Activated CD8-positive, alpha-beta memory T cell treated with anti-CD3 and anti-CD28 coated beads for 4 hours (primary cell): ENCODE measurements at places on chromosomes 11 and 22.

- DNase-seq = no peak
Observed at GRCh38 chr22:23278883-23279675, 98.8 kb downstream of the BCR start.

GRCh38 chr22:50471197-50471847, 3.5 kb downstream of the SBF1 start:
- DNase-seq = no peak

GRCh38 chr11:26951809-26952515, 42.0 kb upstream of the FIBIN start:
- no peak for DNase-seq

DNA sequence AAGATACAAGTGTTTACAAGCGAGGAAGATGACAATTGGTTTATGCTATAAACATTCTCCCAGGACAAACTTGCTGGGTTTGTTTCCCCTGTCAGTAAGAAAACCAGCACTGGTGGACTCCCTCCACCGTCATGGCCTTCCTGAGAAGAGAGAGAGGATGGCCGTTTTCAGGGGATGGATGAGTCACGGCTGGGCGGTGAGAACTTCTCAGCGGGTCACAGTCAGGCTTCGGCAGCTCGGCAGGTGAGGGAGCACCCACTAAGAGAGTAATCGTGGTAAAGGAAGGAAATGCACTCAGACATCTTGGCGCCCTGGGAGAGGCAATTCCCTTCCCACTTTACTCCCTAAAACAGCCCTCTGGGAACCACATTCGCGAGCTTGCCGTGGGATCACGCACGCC, 83.9 kb downstream of the NCAM1 start:
- DNase-seq = no peak

- DNase-seq = no peak
Observed at GRCh38 chr22:23158516-23159290, 13.4 kb downstream of the RAB36 start.

DNA sequence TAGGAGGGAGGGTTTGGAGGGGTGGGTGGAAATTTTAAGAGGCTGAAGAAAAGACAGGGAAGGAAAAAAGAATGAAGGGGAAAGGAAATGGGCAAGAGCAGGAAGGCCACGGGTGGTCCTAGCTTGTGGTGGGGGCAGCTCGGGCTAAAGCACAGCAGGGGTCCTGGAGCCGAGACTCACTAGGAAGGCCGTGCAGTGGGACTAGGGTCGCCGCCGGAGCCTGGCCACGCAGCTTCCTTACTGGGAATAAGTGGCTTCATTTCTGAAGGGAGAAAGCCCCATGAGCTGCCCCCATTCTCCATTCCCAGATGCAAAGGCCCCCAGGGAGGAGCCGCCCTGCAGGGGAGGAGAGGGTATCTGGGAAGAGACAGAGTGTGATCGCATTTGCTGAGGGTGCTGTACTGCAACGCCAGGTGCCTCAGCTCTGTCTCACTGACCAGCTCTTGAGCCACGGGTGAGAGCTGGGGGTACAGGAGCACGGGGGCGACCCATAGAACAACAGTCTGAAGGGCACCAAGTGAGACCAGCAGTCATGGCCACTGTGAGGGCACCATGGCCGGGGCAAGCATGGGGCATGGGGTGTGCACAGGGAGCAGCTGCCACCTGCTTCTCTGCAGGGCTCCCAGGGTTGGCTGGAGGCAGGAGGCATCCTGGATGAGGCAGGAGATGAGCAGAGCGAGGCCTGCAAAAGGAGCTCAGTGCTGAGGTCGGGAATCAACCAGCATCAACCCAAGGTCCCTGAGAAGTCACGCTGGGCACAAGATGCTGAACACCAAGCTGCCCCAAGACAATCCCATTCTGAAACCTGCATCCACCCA, 11.6 kb downstream of the TOP3B start:
- DNase-seq = no peak

DNA sequence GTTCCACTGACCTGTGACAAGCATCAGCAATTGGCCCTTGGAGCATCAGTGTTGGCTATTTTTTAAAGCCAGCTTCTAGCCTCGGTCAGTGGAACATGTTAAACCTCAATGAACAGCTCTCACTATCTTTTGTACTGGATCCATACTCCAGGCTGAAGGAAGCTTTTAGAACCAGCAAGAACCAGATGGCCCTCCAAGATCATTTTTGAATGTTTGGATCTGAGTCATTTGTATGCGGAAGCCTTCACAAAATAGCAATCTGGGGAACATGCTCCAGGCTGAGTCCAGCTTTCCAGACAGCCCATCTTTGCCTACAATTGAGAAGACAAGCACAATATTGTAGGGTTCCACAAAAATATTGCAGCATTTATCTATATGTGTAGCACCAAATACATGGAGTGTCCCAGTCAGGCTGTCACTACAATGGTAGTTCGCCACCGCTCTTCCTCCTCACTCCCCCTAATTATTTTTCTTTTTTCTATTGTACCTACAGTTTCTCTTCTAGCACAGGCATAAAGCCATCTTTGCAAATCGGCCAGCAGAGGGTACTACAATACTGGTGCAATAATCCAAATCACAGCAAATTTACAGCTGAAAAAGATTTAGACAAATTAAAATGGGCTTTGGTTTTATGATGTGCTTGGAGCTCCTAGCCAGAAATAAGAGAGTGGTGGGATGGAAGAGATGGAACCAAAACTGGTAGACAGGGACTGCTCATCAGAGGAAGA, 177.4 kb upstream of the BLID start:
- DNase-seq = no peak

DNA sequence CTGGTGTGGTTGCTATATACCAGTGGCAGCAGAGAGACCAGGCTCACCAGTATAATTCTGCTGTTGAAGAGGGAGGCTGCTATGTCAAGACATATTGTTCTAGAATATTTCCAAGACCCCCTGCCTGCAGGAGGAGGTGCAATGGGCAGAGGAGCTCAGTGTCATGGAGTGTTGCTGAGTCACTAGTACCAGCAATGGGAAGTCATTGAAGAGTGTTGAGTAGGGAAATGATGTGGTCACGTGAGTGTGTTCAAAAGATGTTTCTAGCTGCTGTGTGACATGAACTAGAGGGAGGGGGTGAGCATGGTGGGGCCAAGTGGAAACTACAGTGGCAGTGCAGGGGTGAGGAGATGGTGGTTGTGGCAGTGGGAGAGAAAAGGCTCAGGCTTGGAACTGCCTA, 76.3 kb upstream of the BIRC3 start:
- no peak for DNase-seq

DNA sequence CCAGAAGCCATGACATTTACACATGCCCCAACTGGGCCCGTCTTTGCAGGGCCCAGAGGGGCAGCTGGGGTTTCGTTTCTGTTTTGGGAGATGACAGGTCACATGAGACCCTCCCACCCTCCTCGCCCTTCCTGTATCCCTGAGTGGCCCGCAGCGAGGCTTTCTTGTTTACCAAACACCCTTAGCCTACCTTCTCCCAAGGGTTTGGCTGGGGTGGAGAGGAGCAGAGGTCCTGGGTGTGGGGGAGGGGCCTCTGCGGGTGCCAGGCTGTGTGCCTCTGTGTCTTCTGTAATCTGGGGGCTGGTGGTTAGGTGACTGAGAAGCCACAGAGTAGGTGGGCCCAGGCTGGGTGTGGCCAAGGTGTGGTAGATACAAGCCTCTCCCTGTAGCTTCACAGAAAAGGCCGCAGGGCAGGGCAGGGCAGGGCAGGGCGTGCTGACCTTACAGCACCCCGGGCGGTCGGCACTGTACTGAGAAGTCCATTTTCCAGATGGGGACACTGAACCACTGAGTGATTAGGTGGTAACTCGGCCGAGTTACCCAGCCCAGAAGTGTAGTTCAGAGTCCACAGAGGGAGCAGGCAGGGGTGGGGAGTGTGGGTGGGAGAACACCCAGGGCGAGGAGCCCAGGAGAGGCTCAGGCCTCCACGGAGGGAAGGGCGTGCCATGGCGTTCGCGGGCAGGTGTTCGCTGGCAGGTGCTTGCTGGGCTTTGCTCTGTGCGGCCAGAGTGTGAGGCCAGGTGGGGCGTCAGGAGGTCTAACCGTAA, 8.7 kb downstream of the PRR5 start:
- DNase-seq = peak; percentile 39

- DNase-seq = no peak
Observed at GRCh38 chr11:10398525-10398924, 56.5 kb upstream of the AMPD3 start.

GRCh38 chr22:46992121-46992731, 229.8 kb downstream of the TBC1D22A start:
- DNase-seq = no peak

GRCh38 chr22:50136581-50137015, 33.9 kb upstream of the PANX2 start:
- no peak for DNase-seq

DNA sequence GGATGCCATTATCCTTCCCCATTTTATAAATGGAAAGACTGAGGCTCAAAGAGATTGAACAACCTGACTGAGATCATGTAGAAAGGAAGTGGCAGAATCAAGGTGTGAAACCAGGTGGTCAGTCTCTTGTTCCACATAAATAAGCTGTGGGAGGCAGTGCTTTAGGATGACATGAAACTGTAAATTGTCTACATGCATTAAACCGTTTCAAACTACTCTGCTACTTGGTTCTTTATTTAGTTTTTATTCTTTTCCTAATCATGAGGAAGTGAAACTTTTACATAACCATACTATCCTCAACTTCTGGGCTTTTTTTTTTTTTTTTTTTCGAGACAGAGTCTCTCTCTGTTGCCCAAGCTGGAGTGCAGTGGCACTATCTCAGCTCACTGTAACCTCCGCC, 34.9 kb downstream of the CADM1 start:
- DNase-seq = no peak

DNA sequence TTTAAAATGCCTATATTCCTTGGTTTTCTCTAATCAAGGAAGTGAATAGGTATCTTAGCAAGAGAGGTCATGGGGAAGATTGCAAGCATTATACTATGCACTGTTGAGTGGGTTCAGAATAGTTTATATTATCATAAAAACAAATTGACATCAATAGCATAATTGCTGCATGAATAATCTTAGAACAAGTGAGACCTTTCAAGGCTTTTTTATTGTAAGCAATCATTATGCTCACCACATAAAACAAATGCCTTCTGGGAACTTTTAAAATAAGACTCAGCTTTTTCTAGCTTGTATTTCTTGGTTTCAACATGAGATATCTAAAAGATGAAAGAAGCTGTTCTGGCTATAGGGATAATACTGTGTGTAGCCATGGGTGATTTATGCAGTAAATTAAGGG, 135.6 kb upstream of the ZC3H12C start:
- no peak for DNase-seq

GRCh38 chr11:74311352-74311926, at the start of gene P4HA3:
TSS of gene P4HA3 (minus strand) at chr11:74311640. CDS start at chr11:74311611, 29 bp downstream.
- DNase-seq = no peak

DNA sequence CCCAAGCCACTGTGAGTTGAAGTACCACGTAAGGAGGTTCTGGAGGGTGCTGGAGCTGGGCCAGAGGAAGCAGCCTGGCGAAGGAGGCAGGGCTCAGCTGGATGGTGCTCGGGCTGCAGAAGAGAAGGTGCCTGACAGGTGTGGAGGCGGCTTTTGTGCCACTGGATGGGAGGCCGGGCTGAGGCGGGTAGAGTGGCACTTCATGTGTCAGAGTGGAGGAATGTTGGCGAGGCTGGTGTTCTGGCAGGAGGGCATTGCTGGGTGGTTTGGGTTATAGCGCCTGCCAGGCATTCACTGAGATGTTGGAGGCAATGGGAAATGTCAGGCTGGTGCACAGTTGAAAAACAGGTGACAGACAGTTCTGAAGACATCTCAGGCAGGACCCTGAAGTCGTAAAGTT, 24.2 kb downstream of the UBE2L3 start:
- no peak for DNase-seq

GRCh38 chr22:38456841-38457699, 2.1 kb upstream of the KCNJ4 start:
- DNase-seq = no peak

- DNase-seq = no peak
Observed at GRCh38 chr22:45453764-45454163, 40.3 kb downstream of the RIBC2 start.

GRCh38 chr22:17870407-17870806, 96.1 kb upstream of the BID start:
- DNase-seq = no peak

GRCh38 chr11:74018331-74019005, 9.6 kb upstream of the UCP3 start:
- no peak for DNase-seq

DNA sequence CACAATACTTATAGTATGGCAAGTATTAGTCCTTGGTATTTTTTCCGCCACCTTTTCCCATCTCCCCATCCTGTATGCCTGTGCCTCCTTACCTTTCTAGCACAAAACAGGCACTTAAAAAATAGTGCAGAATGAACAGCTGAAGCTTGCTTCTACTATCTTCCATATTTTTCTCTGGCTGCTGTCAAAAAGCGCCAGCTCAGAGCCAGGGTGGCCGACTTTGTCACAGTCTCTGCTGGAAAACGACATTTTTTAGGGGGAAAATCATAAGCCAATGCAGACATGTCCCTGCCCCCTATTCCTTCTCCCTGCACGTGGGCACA, 26.5 kb upstream of the ROBO3 start:
- DNase-seq = no peak

DNA sequence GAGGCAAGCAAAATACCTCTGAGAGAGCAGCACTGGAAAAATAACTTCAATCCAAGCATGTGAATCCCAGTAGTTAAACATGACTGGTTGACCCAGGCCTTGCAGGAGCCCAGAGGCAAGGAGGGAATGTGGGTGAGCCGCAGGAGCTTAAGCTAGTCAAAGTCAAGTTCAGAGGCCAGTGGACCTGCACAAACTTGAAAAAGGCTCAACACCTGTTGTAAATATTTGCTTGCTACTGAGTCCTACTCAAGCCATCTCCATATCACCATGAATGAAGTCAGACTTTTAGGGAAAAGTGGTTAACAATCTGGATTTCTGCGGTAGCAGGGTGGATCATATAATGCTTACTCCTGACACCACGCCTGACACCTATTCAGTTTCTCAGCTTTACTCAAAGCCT, 4.8 kb upstream of the CAT start:
- no peak for DNase-seq

- DNase-seq = no peak
Observed at GRCh38 chr22:50548040-50548920, 2.6 kb downstream of the KLHDC7B start.

DNA sequence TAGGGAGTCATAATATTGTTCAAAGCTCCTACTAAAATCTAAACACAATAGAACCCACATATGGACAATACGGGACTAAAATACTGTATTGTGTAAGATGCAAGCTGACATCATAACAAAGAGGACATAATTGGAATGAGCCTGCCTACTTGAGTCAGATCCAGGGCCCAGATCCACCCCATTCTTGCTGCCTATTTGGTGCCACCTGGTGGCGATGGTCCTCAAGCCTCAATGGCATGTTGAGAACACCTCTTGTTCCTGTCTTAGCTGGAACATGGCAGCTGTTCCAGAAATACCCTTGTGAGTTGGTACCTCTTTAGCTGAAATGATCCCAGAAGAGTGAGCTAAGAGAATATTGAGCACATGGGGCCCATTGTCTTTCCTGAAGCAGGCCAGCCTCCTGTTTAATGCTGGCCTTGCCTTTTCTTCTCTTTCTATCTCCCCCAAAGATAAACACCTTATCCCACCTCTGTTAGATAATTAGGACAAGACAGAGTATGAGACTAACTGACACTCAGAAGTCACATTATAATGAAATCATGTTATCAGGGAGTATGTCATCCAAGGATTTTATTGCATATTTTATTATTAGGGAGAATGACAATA, 680.9 kb upstream of the ANO5 start:
- no peak for DNase-seq
